Chondrocyte (in vitro differentiated cells): ENCODE measurements at places on chromosomes 6 and 20.
A peak's percentile ranks its signal among the peaks of the same experiment; 100 is the strongest.

- no peak overlapping the region for H3K27ac ChIP-seq
- peaks cover 3% of the 10 kb centered on the region for H3K36me3 ChIP-seq
- H3K27me3 ChIP-seq: peaks cover 19% of the 10 kb centered on the region
- H3K4me3 ChIP-seq: no peak overlapping the region
Observed at GRCh38 chr20:3672547-3673171, 9.2 kb downstream of the ADAM33 start.

GRCh38 chr6:157669747-157670216 is 153.3 kb upstream of the SNX9 start:
- H3K4me3 ChIP-seq: peak overlapping the region; percentile 35
- peaks cover 24% of the 10 kb centered on the region for H3K4me1 ChIP-seq
- H3K27ac ChIP-seq: peak overlapping the region; percentile 85
- no peaks in the 10 kb centered on the region for H3K27me3 ChIP-seq
- peaks cover 1% of the 10 kb centered on the region for H3K36me3 ChIP-seq

DNA sequence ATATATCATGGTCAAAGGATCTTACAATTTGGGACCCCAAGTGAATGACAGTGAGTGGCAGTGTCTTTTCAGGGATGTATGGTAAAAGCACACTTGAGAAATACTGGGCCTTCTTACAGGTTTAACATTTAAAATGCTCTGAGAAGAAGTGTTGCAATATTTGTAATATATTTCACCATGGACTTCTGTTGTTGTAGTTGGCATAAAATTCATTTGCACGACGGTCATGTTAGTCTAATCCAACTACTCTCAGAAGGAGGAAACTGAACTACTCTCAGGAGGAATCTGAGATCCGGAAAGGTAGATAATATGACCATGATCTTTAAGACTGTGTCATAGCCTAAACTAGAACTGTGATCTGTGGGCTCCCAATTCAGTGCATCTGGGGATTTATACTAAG is 700.1 kb downstream of the HDGFL1 start:
- no peaks in the 10 kb centered on the region for H3K27me3 ChIP-seq
- peak overlapping the region; percentile 2 for H3K27ac ChIP-seq
- peaks cover 16% of the 10 kb centered on the region for H3K4me1 ChIP-seq
- no peak overlapping the region for H3K4me3 ChIP-seq
- DNase-seq: no peak

DNA sequence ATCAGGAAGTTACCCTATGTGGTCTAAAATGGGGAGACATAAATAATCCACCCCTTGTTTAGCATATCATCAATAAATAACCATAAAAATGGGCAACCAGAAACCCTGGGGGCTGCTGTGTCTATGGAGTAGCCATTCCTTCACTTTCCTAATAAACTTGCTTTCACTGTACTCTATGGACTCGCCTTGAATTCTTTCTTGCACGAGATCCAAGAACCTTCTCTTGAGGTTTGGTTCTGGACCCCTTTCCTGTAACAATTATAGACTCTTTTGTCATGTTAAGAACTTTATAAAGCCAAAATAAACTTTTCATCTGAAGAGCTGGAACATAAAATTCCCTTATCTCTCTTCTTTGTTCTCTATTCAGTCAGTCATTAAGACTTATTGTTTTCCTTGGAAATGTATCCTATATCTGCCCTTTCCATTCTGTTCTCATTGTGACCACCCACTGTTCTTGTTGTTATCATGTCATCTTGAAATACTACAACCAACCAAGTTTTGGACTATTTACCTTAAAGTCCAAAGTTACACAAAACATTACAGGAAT is 29.3 kb upstream of the ZBTB24 start:
- no peak for DNase-seq
- no peak overlapping the region for H3K27ac ChIP-seq
- no peak overlapping the region for H3K4me3 ChIP-seq
- H3K36me3 ChIP-seq: no peaks in the 10 kb centered on the region
- H3K4me1 ChIP-seq: peaks cover 11% of the 10 kb centered on the region
- no peaks in the 10 kb centered on the region for H3K27me3 ChIP-seq

- peaks cover 27% of the 10 kb centered on the region for H3K4me1 ChIP-seq
- no peaks in the 10 kb centered on the region for H3K36me3 ChIP-seq
- no peak overlapping the region for H3K4me3 ChIP-seq
- no peak for DNase-seq
Observed at GRCh38 chr6:18306977-18307376, 42.6 kb upstream of the DEK start.

DNA sequence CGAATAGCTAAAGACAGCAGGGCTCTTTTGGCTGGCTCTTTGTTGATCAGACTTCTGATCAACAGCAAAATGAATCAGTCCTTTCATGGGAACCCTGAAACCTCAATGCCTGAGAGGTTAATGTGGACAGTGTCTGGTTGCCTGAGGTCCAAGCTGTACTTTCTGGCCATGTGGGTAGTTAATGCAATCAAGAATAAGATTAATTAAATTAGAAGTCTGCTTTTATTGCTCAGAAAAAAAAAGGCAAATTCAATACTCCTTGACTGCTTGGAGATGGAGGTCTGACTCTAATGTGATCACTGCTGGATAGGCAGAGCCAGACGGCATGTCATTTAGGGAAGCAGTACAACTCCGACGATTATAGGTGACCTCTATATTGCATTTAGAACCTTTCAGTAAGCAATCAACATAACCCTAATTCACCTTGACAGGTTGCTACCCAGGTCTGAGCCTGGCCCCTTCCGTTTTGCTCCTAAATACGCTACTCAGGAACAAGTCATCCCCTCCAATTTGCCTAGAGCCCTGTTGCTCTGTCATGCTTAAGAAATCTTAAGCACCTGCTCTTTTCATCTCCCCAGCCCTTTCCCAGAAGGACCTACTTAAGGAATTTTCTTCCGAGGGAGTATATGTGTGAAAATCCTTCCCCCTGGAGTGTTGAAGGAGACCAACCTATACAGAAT is 370.0 kb upstream of the SPTLC3 start:
- H3K4me3 ChIP-seq: no peak overlapping the region
- H3K4me1 ChIP-seq: no peaks in the 10 kb centered on the region
- no peak for DNase-seq
- H3K27me3 ChIP-seq: no peaks in the 10 kb centered on the region

GRCh38 chr20:14925300-14925699 is 587.9 kb upstream of the FLRT3 start:
- no peaks in the 10 kb centered on the region for H3K36me3 ChIP-seq
- H3K4me3 ChIP-seq: no peak overlapping the region
- DNase-seq: no peak
- peaks cover 14% of the 10 kb centered on the region for H3K4me1 ChIP-seq
- H3K27me3 ChIP-seq: no peaks in the 10 kb centered on the region

GRCh38 chr6:18536591-18537055 is 149.5 kb downstream of the RNF144B start:
- H3K4me1 ChIP-seq: no peaks in the 10 kb centered on the region
- H3K27ac ChIP-seq: no peak overlapping the region
- no peak overlapping the region for H3K4me3 ChIP-seq
- H3K36me3 ChIP-seq: no peaks in the 10 kb centered on the region
- DNase-seq: no peak
- H3K27me3 ChIP-seq: no peaks in the 10 kb centered on the region

GRCh38 chr6:47379328-47379727 is 69.6 kb upstream of the TNFRSF21 start:
- H3K27ac ChIP-seq: no peak overlapping the region
- H3K27me3 ChIP-seq: peaks cover 2% of the 10 kb centered on the region
- no peak for DNase-seq
- H3K4me1 ChIP-seq: no peaks in the 10 kb centered on the region
- H3K36me3 ChIP-seq: no peaks in the 10 kb centered on the region

DNA sequence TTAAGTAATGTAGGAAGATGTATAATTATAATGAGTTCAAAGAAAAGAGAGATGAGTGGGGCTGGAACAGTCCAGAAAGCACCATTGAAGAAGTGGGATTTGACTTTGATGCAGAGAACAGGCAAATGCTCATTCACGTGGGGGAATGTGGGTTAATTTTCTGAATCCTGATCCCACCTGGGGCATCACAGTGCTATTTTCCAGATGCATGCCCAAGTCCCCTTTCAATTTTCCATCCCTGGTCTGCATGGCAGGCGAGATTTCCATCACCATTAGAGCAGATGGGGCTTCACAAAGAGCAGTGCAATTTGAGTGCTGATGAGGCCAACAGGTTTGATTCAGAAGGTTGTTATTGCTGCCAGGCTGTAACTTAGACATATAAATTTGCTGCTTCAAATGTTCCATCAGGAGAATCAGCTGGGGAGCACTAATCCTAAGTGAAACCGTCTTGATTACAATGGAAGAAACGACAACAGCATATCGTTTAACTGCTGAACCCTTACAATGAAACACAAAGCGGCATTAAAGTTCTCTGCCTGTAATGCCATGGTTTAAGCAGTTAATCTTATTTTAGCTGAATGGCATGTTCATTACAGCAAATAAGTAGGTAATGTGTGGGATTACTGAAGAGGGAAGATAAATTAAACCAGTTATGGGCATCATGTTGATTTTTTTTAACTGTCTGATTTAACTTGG is 45.2 kb downstream of the OSTM1 start:
- no peak overlapping the region for H3K4me3 ChIP-seq
- H3K4me1 ChIP-seq: no peaks in the 10 kb centered on the region
- DNase-seq: no peak

GRCh38 chr6:117478853-117479231 is 3.6 kb upstream of the DCBLD1 start:
- H3K36me3 ChIP-seq: no peaks in the 10 kb centered on the region
- H3K4me3 ChIP-seq: no peak overlapping the region
- H3K27ac ChIP-seq: no peak overlapping the region
- H3K4me1 ChIP-seq: peaks cover 10% of the 10 kb centered on the region
- H3K27me3 ChIP-seq: no peaks in the 10 kb centered on the region

GRCh38 chr6:82251942-82252341 is 4.4 kb upstream of the IBTK start:
- no peaks in the 10 kb centered on the region for H3K36me3 ChIP-seq
- H3K4me1 ChIP-seq: peaks cover 14% of the 10 kb centered on the region
- no peak overlapping the region for H3K27ac ChIP-seq
- H3K27me3 ChIP-seq: peaks cover 5% of the 10 kb centered on the region
- no peak overlapping the region for H3K4me3 ChIP-seq
- DNase-seq: no peak

- no peak for DNase-seq
- no peaks in the 10 kb centered on the region for H3K27me3 ChIP-seq
- H3K36me3 ChIP-seq: peaks cover 29% of the 10 kb centered on the region
- H3K4me3 ChIP-seq: peak overlapping the region; percentile 80
- H3K4me1 ChIP-seq: peaks cover 68% of the 10 kb centered on the region
Observed at GRCh38 chr6:131948692-131949619, 2.2 kb downstream of the CCN2 start.

GRCh38 chr6:46105568-46105967 is 24.2 kb upstream of the ENPP4 start:
- H3K27me3 ChIP-seq: peaks cover 11% of the 10 kb centered on the region
- H3K27ac ChIP-seq: no peak overlapping the region
- H3K4me3 ChIP-seq: no peak overlapping the region
- peaks cover 5% of the 10 kb centered on the region for H3K4me1 ChIP-seq
- no peak for DNase-seq
- H3K36me3 ChIP-seq: no peaks in the 10 kb centered on the region

DNA sequence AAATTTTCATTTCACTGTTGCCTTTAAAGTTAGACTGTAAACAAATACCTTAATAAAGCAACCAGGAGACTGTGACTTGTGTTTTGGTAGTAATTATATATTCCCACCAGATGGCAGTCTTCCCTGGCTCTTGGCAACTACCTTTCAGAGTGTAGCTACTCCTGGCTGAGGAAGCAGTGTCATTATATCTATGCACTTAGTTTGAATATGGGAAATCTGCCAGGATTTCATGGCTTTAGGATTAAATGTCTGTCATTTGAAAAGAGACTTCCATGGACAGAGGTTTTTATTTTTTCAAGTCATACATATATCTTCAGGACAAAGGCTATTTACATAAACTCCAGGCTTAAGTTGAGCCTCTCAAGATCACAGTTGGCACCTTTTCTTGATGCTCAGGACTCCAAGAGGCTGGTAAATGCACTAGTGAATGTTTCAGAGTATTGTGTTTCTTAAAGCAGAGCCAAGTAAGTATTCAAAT is 160.1 kb downstream of the C6orf58 start:
- DNase-seq: no peak
- peaks cover 5% of the 10 kb centered on the region for H3K4me1 ChIP-seq
- H3K4me3 ChIP-seq: no peak overlapping the region
- no peak overlapping the region for H3K27ac ChIP-seq
- H3K36me3 ChIP-seq: no peaks in the 10 kb centered on the region

- peaks cover 4% of the 10 kb centered on the region for H3K36me3 ChIP-seq
- no peak for DNase-seq
- no peak overlapping the region for H3K27ac ChIP-seq
- no peak overlapping the region for H3K4me3 ChIP-seq
- no peaks in the 10 kb centered on the region for H3K27me3 ChIP-seq
Observed at GRCh38 chr6:47059216-47059885, 17.2 kb upstream of the ADGRF1 start.

DNA sequence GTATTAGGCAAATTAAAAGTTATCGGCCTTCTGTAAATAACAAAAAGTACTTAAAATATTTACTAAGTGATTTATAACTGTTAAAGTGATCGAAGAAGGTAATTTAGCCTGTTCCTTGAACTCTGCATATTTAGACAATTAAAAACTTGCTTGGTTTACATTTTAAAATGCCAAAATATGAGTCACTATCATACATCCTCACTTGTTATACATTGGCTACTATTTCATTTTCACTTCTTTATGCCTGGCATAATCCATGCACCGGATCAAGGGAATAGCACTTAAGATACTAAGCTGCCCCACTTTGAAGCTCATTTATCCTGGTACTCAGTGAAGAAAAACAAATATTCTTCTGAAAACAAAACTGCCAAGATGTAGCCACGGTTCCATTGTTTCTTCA is 344.6 kb downstream of the UBE3D start:
- no peak overlapping the region for H3K27ac ChIP-seq
- H3K36me3 ChIP-seq: peaks cover 4% of the 10 kb centered on the region
- H3K4me1 ChIP-seq: no peaks in the 10 kb centered on the region
- no peak overlapping the region for H3K4me3 ChIP-seq
- DNase-seq: no peak

DNA sequence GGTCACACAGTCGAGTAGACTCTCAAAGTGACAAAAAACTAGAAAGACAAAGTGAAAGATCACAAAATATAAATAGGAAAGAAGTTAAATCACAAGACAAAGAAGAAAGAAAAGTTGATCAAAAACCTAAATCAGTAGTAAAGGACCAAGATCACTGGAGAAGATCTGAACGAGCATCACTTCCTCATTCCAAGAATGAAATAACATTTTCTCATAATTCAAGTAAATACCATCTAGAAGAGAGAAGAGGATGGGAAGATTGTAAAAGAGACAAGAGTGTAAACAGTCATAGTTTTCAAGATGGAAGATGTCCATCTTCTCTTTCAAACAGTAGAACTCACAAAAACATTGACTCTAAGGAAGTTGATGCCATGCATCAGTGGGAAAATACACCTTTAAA is 31.6 kb upstream of the GJA10 start:
- H3K36me3 ChIP-seq: peaks cover 51% of the 10 kb centered on the region
- H3K4me1 ChIP-seq: no peaks in the 10 kb centered on the region
- no peak overlapping the region for H3K27ac ChIP-seq
- no peaks in the 10 kb centered on the region for H3K27me3 ChIP-seq
- DNase-seq: no peak

- peaks cover 7% of the 10 kb centered on the region for H3K27me3 ChIP-seq
- no peak for DNase-seq
- no peak overlapping the region for H3K4me3 ChIP-seq
Observed at GRCh38 chr20:60104993-60105803, 147.0 kb downstream of the CDH26 start.

GRCh38 chr6:43575105-43575771 is 600 bp downstream of the XPO5 start:
- DNase-seq: peak; percentile 93
- H3K4me1 ChIP-seq: peaks cover 37% of the 10 kb centered on the region
- H3K4me3 ChIP-seq: peak overlapping the region; percentile 99
- peaks cover 7% of the 10 kb centered on the region for H3K36me3 ChIP-seq

- no peak for DNase-seq
- peaks cover 2% of the 10 kb centered on the region for H3K36me3 ChIP-seq
- peak overlapping the region; percentile 83 for H3K27ac ChIP-seq
- H3K4me3 ChIP-seq: no peak overlapping the region
- H3K4me1 ChIP-seq: peaks cover 36% of the 10 kb centered on the region
Observed at GRCh38 chr20:1825507-1825906, 69.7 kb upstream of the SIRPA start.
